ENCODE measurements at places on chromosomes 3 and 15. TPM values are rescaled to one million over a fixed set of nuclear protein-coding genes. Genes with fewer than 3 reads are reported as not detected.

DNA sequence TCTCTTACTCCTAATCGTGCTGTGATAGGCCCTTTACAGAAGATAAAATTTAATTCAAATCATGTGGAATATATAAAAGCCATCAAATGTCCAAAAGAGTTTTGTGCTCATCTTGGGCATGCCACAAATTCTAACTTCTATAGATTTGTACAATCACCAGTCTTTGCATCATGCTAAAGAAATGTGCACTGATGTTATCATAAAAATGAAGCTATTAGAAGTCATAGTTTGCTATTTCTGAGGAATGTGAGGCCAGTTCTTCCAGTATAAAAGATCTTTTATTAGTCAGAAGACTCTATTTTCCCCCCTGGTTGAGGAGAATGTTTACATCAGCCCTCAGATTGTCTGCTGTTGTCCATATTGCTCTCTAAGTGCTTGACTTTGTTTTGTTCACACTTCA lies 2.1 kb upstream of the ANXA2 start:
- no peak overlapping the region for H3K4me3 ChIP-seq
- 0 out of 2 replicates have a peak, but pooled peaks cover 6% of the 10 kb centered on the region for H3K36me3 ChIP-seq
- peak overlapping the region; percentile 95 for H3K27ac ChIP-seq
- H3K27me3 ChIP-seq, result no peaks in the 10 kb centered on the region

GRCh38 chr3:48247401-48247811 lies 6.5 kb downstream of the ZNF589 start:
- peaks cover 17% of the 10 kb centered on the region for H3K4me1 ChIP-seq
- H3K27me3 ChIP-seq, result no peaks in the 10 kb centered on the region
- H3K27ac ChIP-seq, result no peak overlapping the region
- H3K4me3 ChIP-seq, result no peak overlapping the region
- H3K36me3 ChIP-seq, result peaks cover 11% of the 10 kb centered on the region

GRCh38 chr3:140386357-140387100 lies 291.3 kb upstream of the TRIM42 start:
- H3K27ac ChIP-seq, result no peak overlapping the region
- no peaks in the 10 kb centered on the region for H3K27me3 ChIP-seq
- H3K36me3 ChIP-seq, result no peaks in the 10 kb centered on the region
- DNase-seq, result peak; percentile 60

GRCh38 chr15:49621401-49621811 lies 558 bp downstream of the DTWD1 start:
- H3K4me1 ChIP-seq, result peaks cover 27% of the 10 kb centered on the region
- H3K27me3 ChIP-seq, result no peaks in the 10 kb centered on the region
- H3K27ac ChIP-seq, result peak overlapping the region; percentile 98
- peaks cover 19% of the 10 kb centered on the region for H3K36me3 ChIP-seq
- H3K4me3 ChIP-seq, result peak overlapping the region; percentile 62

The TCAIM gene
- total RNA-seq, result 15.2 TPM

- no peaks in the 10 kb centered on the region for H3K4me1 ChIP-seq
- H3K4me3 ChIP-seq, result no peak overlapping the region
- DNase-seq, result no peak
- H3K36me3 ChIP-seq, result no peaks in the 10 kb centered on the region
Observed at GRCh38 chr15:49852756-49853155, 231.9 kb downstream of the DTWD1 start.

DNA sequence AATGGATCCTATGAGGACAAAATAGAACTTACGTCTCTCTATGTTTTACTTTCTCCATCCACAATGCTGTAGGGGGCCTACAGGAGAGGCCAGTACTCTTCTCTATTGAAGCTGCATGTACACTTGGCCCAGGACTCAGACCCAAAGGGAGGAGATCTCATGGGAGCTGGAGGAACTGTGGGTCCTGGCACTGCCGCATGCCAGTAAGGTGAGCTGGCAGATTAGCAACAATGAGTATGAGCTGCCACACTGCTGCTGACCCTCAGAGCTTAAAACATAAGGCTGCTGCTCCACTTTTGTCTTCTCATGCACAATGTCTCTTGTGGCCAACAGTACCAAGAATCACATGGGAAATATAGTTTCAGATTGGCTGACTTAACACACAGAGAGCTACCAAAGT lies 57.8 kb upstream of the TBC1D5 start:
- no peaks in the 10 kb centered on the region for H3K27me3 ChIP-seq
- DNase-seq, result no peak
- H3K4me1 ChIP-seq, result no peaks in the 10 kb centered on the region
- H3K36me3 ChIP-seq, result no peaks in the 10 kb centered on the region
- no peak overlapping the region for H3K27ac ChIP-seq
- no peak overlapping the region for H3K4me3 ChIP-seq

The GPR160 gene
- 0.40 TPM for total RNA-seq

DNA sequence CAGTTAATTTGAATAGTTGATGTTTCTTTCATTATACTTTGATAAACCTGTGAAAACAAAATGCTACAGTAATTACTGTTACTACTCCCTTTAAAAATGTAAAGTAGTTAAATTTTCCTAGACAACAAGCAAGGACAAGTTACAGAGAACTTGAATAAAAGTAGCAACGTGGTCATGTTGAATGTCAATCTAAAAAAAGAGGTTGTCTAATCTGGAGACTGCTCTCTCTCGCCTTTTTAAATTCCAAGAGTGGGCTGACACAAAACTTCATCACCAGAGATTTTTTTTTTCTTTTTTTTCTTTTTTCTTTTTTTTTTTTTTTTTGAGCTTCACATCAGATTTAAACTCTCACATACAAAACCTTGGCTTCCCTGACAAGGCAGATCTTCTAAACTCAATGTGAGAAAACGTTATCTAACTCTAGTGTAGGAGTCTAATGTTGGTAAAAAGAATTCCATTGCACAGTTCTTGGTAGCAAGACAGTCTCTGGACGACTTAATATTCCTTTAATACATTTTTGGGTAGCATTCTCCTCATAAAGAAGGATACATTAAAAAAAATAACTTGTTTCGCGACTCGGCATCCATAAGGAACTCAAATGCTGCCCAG lies 4.1 kb downstream of the FOXP1 start:
- no peaks in the 10 kb centered on the region for H3K36me3 ChIP-seq
- no peak for DNase-seq
- no peaks in the 10 kb centered on the region for H3K4me1 ChIP-seq
- no peak overlapping the region for H3K27ac ChIP-seq

GRCh38 chr15:60375306-60375705 lies 22.5 kb downstream of the ANXA2 start:
- no peaks in the 10 kb centered on the region for H3K27me3 ChIP-seq
- H3K4me1 ChIP-seq, result peaks cover 62% of the 10 kb centered on the region
- no peak for DNase-seq

GRCh38 chr15:41585127-41586047 lies 26.4 kb downstream of the TYRO3 start:
- H3K4me3 ChIP-seq, result no peak overlapping the region
- H3K27me3 ChIP-seq, result no peaks in the 10 kb centered on the region
- H3K36me3 ChIP-seq, result no peaks in the 10 kb centered on the region
- no peak for DNase-seq
- H3K4me1 ChIP-seq, result peaks cover 4% of the 10 kb centered on the region
- no peak overlapping the region for H3K27ac ChIP-seq

- no peaks in the 10 kb centered on the region for H3K27me3 ChIP-seq
- 0 out of 2 replicates have a peak overlapping the region, but pooled peaks have one; percentile 0 for H3K4me3 ChIP-seq
- peak; percentile 78 for DNase-seq
Observed at GRCh38 chr3:129890125-129890524, 3.4 kb downstream of the TMCC1 start.

DNA sequence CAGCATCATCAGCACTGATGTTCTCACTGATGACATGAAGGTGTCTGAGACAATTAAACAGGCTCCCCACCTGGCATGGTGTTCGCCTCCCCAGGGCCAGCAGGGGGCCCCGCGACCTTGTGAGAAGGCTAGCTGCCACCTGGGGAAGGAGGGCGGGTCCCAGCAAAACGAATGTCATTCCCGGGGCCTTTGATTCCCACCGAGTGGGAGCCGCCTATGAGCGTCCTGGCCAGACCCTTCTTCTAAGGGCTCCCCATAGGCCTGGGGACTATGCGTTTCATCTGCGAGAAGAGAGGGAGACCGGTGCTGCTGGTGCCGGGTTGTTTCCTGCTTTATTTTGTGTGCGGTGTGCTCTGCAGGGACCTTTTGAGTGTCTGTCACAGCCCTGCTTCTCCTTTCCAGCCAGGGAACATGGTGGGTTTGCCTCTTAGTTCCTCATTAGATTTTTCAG lies 20.5 kb upstream of the MINDY4B start:
- H3K36me3 ChIP-seq, result no peaks in the 10 kb centered on the region
- peak; percentile 49 for DNase-seq
- H3K27ac ChIP-seq, result no peak overlapping the region

GRCh38 chr3:97822359-97822775 lies 556 bp downstream of the CRYBG3 start:
- peak overlapping the region; percentile 48 for H3K27ac ChIP-seq
- no peaks in the 10 kb centered on the region for H3K36me3 ChIP-seq
- H3K4me1 ChIP-seq, result peaks cover 7% of the 10 kb centered on the region
- H3K4me3 ChIP-seq, result peak overlapping the region; percentile 81
- no peaks in the 10 kb centered on the region for H3K27me3 ChIP-seq

DNA sequence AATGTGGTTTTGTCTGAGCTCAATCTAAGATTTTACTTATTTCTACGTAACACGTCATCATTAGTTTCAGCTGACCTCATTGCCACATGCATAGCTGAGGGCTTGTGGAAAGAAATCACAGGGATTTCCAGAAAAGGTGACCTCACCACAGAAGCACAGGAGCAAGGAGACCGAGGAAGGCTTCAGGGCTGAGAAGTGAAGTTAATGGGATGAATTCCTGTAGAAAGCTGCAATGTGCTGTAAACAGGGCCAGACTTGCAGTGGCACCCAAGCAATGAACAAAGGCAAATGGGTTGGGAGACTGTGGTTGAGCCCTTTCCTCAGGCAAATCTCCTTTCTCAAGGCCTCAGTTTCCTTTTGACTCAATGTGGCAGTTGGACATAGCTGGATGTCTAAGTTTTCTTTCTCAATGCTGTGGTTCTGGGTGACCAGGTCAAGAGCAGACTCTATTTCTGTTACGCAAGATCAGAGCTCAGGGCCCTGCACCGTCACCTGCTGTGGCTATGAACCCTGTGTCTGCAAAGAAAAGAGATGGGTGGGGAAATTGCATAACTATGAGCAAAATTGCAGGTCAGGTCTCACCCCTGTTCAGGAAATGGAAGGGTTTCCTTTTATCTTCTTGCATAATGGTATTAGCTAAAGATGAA lies 252.2 kb upstream of the TBL1XR1 start:
- H3K27me3 ChIP-seq, result no peaks in the 10 kb centered on the region
- no peaks in the 10 kb centered on the region for H3K36me3 ChIP-seq
- H3K4me3 ChIP-seq, result no peak overlapping the region
- DNase-seq, result peak; percentile 23
- H3K4me1 ChIP-seq, result peaks cover 24% of the 10 kb centered on the region

GRCh38 chr3:101194392-101194791 lies 126.0 kb downstream of the IMPG2 start:
- DNase-seq, result no peak
- peaks cover 8% of the 10 kb centered on the region for H3K4me1 ChIP-seq
- H3K27ac ChIP-seq, result no peak overlapping the region
- H3K4me3 ChIP-seq, result no peak overlapping the region
- H3K36me3 ChIP-seq, result no peaks in the 10 kb centered on the region
- no peaks in the 10 kb centered on the region for H3K27me3 ChIP-seq

- peaks cover 5% of the 10 kb centered on the region for H3K4me1 ChIP-seq
- no peaks in the 10 kb centered on the region for H3K27me3 ChIP-seq
- H3K27ac ChIP-seq, result no peak overlapping the region
- no peak for DNase-seq
- no peak overlapping the region for H3K4me3 ChIP-seq
- H3K36me3 ChIP-seq, result peaks cover 2% of the 10 kb centered on the region
Observed at GRCh38 chr3:128262457-128262856, 109.2 kb downstream of the EEFSEC start.

- H3K27me3 ChIP-seq, result no peaks in the 10 kb centered on the region
- no peaks in the 10 kb centered on the region for H3K4me1 ChIP-seq
- DNase-seq, result no peak
- no peaks in the 10 kb centered on the region for H3K36me3 ChIP-seq
- no peak overlapping the region for H3K27ac ChIP-seq
- no peak overlapping the region for H3K4me3 ChIP-seq
Observed at GRCh38 chr3:51355891-51356578, 29.1 kb upstream of the MANF start.

DNA sequence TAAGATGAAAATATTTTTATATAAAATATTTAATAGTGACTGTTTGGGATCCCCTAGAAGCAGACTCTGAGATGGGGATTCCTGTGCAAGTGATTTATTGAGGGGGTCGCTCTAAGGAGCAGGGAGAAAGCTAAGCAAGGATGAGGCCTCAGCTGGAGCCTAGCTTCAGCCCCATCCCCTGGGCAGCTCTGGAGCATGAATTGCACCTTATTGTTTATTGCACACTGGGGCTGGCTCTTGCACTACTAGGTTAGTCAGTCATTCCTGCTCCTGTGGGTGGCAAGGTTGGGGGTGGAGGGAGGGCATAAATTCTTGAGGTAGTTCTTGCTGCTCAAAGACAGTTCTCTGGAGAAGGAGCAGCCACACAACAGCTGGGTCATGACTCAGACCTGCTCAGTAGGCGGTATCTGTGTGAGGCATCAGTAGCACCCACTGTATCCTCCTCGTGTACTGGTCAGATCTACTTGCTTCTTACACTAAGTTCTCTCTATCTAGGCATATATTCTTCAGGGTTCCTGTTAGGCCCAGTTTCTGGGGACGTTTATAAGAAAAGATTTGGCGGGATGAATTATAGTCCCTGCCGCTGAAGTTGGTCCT lies 27.2 kb upstream of the TNFSF10 start:
- no peak overlapping the region for H3K4me3 ChIP-seq
- no peaks in the 10 kb centered on the region for H3K27me3 ChIP-seq
- no peaks in the 10 kb centered on the region for H3K36me3 ChIP-seq
- peak; percentile 19 for DNase-seq
- no peak overlapping the region for H3K27ac ChIP-seq

The C15orf62 gene
- total RNA-seq, result 0.10 TPM

DNA sequence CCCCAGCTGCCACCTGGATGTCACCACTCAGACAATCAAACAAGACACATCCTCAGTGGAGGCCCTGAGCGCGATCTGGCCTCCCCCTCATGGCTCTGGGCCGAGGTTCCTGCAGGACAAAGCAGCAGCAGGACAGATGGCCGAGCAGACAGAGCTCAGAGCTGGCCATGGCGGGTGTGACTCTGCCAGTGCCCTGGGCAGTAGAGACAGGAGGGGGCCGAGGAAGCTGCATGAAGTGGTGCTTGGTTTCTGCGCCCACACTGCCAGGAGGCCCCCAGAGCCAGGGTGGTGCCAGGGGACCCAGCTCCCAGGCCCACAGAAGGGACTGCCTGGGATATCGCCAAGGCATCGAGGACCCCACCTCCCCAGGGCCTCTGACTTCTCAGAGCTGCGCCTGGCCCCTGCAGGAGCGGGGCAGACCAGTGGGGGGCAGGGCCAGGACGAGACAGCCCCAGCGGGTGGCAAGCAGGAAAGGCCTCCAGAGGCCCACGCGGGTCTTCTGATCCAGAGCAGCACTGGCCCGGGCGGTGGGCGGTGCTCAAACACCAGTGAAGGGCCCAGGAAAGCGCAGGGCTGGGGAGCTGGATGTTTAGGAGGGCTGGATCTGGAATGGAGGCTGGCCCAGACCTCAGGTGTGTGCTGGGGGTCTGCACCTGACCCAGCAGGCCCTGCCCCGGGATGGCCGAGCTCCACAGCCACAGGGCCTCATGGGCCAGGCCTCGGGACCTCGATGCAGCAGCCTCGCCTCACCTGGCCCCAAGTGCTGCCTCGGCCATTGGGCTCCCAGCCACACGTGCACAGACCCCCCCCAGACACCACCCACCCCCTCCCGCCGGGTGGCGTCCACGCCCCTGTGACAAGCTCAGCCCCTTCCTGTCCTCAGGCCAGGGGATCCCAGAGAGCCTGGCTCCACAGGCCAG lies 76.0 kb downstream of the GOLGA8G start:
- H3K27me3 ChIP-seq, result no peaks in the 10 kb centered on the region
- no peaks in the 10 kb centered on the region for H3K4me1 ChIP-seq
- no peak overlapping the region for H3K27ac ChIP-seq
- DNase-seq, result no peak
